ENCODE measurements at places on chromosomes 16 and 17.

- no peak for DNase-seq
Observed at GRCh38 chr17:63985387-63986140, 12.6 kb upstream of the PRR29 start.

DNA sequence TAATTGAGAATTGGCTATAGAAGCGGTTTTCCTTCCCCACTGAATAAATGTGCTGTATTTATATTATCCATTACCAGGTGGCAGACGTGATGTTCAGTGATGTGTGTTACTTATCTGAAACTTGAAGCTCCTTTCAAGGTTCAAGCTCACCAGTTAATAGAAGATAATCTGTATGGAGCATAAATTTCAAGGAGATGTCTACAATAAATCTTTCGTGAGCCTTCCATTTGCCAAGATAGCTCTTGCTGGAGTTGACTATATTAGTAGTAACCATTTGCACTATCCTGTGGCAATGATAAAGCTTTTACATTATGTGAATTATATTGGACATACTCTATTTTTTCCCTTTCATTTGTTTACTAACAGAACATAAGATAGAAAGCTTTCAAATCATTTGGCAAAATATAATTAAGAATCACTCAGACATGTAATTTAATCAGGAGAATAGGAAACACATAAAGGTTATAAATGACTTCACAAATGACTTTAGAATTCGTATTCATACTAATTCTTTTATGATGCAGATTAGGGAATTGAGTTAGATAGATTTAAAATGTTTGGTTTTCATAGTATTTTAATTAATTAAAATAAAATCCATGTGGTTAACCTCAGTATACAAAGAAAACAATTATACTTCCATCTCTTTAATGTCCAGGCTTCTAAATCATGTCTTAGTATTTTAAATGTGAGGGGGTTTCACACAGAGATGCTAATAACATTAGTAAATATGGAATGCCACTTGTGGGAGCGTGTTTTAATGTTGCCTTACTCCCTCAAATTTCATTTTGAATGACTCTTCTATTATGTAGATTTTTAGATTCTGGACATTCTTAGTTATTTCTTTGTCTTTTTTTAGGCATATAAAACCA, 664.4 kb upstream of the CDH8 start:
- DNase-seq: no peak

- no peak for DNase-seq
Observed at GRCh38 chr16:55301385-55302008, 22.5 kb upstream of the IRX6 start.

GRCh38 chr16:84279881-84280280, 14.8 kb upstream of the WFDC1 start:
- no peak for DNase-seq

DNA sequence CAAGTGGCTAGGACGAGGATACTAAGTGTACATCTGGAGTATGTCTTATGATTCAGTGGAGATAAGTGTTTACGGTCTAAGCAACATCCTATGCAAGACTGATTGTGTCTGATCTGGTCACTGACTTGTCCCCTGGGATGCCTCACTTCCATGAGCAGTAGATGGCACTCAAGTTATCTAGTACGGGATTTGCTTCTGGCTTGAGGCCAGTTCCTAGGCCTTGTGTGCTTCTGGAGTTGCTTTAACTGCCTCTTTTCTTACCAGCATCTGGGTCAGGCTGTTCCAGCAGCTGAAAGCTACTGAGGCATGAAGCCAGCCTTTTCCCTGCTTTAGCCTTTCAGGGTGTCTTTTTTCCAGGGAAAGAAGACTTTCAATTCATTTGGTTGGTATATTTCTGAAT, 23.0 kb downstream of the SUPT6H start:
- DNase-seq: no peak

- DNase-seq: no peak
Observed at GRCh38 chr17:28616281-28616680, 2.3 kb upstream of the RSKR start.

- DNase-seq: no peak
Observed at GRCh38 chr16:24713379-24713778, 16.1 kb upstream of the TNRC6A start.

DNA sequence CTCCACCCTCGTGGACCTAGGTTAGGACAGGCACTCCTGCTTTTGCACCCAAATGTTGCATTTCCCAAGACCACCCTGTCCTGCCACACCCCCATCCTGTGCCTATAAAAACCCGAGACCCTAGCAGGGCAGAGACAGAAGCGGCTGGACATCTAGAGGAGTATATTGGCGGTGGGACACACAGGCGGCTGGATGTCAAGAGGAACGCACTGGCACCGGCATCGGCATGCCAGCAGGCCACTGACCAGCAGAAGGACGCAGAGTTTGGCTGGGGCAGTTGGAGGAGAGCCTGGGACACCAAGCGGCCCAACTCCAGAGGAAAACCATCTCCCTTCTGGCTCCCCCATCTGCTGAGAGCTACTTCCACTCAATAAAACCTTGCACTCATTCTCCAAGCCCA, 14.7 kb upstream of the WFIKKN2 start:
- no peak for DNase-seq

DNA sequence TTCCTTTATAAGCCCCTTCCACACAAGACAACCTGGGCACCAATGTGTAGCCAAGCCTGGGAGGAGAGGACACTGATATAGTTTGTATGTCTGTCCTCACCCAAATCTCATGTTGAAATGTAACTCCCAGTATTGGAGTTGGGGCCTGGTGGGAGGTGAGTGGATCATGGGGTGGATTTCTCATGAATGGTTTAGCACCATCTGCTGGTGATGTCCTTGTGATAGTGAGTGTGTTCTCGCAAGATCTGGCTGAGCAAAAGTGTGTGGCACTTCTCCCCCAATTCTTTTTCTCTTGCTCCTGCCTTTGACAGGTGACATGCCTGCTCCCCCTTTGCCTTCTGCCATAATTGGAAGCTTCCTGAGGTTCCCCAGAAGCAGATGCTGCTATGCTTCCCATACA, 135.8 kb downstream of the USP31 start:
- DNase-seq: peak; percentile 47

GRCh38 chr17:42317266-42317845, 29.1 kb downstream of the STAT5A start:
- DNase-seq: no peak

DNA sequence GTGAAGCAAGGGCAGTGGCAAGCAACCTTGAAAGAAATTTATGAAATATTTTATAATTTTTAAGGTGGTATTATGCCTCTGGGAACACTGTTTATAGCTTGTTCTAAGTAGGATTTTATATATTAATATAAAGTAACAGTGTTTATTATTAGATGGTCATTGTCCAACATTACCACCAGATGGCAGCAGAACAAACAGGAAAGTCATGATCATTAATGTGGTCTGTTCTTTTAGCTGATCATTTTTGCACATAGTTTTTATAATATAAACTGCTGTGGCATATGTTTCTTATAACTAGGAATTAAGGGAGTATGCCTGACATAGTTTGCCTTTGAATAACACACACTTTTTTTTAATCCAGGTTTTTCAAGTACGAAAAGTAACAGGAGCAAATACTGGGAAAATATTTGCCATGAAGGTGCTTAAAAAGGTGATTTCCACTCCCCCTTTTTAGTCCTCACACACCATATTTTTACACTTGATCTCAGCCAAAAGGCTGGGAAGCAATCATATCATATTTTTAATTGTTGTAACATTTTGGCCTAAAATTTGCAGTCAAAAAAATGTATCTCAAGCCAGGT, 21.4 kb downstream of the RPS6KB1 start:
- DNase-seq: peak; percentile 13
